ENCODE measurements at places on chromosomes 3 and 15.

DNA sequence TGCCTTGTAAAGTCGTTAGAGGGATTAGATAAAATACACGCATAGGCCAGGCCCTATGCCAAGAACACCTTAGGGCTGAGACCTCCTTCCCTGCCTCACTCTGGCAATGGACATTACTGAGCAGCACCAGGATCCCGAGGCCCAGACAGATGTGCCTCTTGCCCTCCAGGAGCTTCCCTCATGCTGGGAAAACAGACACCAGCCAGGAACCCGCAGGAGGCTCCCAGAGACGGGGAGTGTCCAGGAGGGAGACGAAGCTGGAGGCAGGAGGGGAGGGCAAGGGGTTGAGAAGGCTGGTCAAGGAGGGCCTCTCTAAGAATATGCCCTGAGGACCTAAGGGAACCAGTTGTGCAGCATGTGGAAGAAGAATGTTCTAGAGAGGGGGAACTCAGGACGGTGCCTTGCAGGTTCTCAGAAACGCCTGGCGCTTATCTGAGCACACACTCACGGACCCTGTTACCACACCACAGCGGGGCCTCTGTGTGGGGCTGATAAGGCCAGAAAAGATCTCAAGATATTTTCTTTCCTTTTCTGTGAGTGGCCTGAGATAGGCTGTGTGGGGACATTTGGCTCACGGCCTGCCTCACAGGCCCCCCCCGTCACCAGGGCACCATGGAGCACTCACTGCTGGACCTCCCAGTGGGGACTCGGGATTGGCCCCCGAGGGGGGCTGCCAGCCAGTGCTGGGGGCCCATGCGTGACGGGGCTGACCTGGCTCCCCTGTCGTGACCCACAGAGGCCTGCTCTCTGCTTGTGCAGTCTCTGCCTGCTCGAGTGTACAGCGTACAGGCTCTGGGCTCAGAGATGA lies 22.0 kb upstream of the CYP11A1 start:
- DNase-seq, result peak; percentile 98

GRCh38 chr3:190064112-190064511 lies 56.6 kb downstream of the P3H2 start:
- DNase-seq, result no peak

- DNase-seq, result no peak
These were observed 78.8 kb upstream of the SETMAR start for GRCh38 chr3:4224331-4224730.

DNA sequence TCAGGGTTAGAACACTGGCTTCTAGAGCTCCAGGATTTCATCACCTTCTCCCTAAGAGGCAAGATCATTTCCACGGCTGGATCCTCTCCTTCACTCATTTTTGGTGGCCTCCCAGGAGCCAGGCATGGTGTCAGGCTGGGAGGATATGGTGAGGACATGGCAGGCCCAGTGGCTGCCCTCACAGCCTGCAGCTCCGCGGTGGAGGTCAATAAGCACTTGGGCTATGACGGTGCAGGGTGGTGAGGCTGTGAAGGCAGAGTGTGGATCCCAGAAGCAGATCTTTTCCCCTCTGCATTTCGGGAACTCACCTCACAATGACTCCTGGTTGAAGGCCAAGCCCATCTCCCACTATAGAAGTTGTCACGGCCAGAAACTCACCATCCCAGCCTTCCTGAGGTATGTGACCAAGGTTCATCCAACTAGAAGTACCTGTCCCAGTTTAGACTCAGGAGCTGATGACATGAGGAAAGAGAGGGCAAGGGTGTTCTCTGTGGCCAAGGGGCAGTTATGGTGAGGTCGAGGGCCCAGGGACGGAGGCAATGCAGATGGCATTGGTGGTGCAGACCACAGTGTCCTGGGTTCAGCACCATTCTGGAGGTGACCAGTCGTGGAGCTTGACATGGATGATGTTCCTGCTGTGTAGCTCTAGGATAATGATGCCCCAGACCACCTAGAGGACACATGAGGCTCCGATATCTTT lies 100.1 kb upstream of the SMAD3 start:
- DNase-seq, result no peak

- DNase-seq, result peak; percentile 88
These were observed 51.3 kb downstream of the TLNRD1 start for GRCh38 chr15:81052046-81052445.

DNA sequence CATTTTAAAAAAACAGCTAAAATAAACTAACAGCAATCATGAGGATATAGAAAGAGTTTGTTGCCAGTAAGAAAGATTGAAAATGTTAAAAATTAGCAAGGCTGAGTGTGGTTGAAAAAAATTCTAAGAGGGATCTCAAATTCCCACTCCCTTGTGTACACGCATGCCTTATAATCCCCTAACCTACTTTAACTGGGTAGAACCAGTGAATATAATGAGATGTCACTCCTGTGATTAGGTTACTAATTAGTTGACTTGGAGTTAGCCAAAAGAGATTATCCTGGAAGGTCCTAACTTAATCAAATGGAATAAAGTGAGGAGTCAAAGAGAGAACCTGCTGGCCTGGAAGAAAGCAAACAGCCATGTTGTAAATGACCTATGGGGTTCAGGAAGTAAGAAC lies 286.0 kb upstream of the TGFBR2 start:
- no peak for DNase-seq

DNA sequence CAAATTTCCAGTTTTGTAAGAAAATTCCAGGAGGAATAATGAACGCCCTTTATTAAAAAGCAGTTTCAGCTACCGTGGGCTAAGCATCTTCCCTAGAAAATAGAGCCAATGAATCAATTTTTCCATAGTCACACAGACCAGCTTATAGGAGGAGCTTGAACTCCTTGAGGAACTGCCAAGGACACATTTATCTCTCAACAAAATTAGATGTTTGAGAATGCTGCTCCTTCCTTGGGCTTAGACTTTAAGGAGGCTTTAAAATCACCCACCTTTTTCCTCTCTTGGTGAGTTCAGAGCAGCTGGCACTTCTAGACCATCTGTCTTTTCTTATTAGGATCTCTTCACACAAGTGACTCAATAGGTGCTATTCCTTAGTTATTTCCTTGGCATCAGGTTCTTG lies 588.0 kb downstream of the SQOR start:
- no peak for DNase-seq
